ELR (cell line): ENCODE measurements at places on chromosomes 1 and 21.

GRCh38 chr1:208520438-208521099 lies 276.4 kb upstream of the PLXNA2 start:
- DNase-seq, result peak; percentile 27

DNA sequence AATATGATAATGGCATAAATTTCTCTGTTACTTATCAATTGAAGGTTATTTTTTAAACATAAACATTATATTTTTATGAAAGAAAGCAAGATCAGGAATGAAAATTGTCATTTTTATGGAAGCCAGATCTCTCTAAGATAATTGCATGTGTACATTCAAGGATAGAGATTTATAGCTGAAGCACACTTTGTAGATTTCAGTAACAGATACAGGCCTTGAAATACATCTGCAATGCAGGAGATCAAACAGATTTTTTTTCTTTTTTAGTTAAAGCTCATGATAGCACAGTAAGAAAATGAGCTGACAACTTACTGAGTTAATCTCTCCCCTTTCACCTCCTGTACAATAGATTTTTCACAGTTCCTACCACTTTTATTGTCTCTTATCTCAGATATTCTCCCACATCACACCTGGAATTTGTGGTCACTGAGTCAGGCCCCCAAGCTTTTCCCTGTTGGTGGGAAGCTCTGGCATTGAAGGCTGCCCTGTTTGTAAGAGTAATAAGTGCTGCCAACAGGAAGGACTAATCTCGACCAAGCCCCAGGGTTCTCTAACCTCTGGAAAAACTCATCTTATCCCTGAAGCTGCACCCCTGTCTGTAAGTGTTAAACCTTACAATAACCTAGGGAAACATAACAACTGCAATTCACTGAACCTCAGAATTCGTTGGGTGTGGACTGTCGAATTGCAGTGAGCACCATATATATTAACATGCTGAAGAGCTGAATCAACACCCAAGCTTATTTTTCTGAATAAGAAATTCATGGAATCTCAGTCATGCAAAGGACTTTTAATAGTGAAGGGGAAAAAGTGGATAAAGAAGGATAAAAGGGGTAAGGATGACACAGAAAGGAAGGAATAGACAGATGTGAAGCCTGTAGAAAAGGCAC lies 599.0 kb downstream of the LMO4 start:
- DNase-seq, result no peak

DNA sequence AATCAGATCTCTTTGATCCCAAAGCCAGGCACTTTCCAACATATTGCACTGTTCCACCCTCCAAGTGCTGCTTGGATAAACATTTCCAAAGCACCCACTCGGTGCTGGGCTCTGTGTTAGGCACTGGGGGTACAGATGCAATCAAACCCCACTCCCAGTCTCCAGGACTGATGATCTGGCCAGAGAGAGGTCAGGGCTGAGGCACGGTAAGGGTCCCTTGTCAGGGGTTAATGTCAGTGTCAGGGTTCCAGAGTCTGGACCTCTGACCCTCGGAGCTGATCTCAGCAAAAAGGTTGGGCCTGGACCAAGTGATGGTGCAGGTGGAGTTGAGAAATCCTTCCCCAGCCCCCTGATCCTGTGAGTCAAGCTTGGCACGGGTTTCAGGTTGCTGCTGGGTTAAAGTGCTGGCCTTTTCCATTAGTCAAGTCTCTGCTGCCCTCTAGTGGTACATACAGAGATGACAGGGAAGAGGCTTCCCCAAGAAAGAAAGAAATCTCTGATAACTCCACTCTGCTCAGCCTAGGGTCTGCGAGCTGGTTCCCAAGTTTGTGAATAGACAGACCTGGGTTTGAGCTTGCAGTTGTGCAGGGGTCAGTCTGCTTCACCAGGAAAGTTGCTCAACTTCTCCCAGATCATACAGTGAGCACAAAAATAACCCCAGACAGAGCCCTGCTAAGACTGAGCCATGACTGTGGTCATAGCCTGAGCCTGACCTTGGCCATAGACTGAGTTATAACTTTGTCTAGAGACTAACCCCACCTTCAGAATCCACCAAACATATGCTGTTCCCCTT lies 74.6 kb downstream of the DMRTA2 start:
- peak; percentile 78 for DNase-seq

GRCh38 chr1:154221278-154222001 lies 685 bp downstream of the UBAP2L start:
- DNase-seq, result peak; percentile 70

DNA sequence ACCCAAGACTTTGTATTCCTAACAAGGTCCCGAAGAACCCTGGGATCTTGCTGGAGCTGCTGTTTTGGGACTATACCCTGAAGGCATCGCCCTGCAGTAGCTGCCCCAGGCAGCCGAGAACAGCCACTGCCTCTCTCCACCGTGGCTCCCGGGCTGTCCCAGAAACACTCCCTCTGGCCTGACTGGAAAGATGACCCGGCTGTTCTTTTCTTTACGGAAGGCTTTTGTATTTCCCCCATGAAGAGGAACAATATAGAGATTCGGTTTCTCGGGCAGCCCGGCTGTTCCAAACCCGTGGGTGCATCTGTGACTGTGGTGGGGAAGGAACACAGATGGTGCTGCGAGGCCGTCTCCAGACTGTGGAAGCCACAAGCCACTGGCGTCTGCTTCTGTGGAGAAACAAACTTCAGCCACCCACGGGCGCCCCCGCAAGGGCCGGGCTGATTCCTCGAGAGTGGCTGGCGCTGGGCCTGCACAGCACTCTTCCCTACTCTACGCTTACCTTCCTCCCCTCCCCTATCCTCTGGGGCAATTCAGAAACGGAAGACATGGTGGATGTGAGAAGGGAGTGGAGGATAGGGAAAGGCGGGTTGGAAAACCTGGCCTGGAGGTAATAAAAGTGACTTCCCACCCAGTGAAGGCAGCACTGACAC lies 33.7 kb upstream of the VASH2 start:
- DNase-seq, result no peak

DNA sequence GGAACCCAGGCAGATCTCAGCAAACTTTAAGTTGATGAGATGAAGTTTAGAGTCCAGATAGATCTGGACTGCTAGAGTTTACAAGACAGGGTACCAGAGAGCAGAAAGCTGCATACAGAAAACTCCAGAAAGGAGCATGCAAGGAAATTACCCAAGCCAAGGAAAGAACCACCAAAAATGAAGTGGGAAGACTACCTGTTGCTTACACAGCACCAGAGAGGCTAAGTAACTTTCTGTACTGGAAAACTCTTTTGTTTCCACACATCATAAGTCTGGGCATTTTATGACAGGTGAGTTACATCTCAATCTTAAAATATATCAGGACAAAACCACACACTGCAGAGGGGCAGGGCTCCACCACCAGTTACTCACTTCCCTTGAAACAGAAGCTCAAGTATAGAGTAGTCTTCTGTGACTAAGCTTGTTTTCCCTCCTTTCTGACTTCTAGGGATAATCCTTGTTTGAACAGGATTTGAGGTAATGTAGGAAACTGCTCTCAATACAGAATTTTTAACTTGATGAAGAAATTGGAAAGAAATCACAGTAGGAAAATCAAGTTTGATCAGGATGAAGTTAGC lies 17.4 kb upstream of the GJA9 start:
- peak; percentile 50 for DNase-seq

DNA sequence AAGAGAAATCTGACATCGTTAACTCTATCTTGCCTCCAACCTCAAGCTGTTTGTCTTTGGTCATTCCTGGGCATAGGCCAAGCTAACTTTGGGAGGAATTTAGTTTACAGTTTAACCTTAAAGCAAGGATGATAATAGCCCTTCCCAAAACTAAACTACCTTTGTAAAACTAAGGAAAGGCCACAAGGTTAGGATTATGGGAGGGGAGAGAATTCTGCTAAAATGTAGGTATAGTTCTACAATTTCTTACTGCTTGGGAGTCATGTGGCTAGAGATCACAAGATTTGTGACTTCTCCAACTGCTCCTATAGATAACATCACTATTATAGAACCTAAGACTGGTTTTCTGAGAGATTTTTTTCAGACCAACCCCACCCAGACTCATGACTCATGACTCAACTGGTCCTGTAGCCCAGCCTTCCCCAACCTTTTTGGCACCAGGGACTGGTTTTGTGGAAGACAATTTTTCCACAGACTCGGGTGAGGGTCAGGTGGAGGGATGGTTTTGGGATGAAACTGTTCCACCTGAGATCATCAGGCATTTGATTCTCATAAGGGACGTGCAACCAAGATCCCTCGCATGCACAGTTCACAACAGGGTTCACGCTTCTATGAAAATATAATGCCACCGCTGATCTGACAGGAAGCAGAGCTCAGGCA lies 70.7 kb upstream of the MUTYH start:
- peak; percentile 13 for DNase-seq

- DNase-seq, result peak; percentile 95
Measured at GRCh38 chr1:225735252-225736149, 42.1 kb upstream of the SRP9 start.

DNA sequence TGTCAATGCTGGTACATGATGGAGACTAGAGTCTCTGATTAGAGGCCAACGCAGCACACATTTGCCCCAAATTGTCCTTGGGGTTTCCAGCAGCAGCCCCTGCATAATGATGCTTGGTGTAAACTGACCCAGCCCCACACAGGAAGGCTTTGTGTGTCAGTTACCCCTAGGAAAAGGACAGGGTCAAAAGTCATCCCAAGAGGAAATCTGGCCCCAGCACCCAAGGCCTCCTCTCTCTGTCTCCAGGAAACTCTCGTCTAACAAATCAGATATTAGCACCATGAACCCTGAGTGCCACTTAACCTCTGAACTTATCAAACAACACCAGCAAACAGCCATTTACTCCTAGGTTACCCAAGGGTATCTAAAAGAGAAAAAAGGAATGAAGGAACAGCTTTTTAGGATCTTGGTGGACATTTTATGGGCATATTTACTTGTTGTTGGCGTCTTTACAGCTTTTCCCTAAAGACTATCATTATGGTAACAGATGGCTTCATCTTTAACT lies 84.5 kb downstream of the PSMG1 start:
- DNase-seq, result no peak

DNA sequence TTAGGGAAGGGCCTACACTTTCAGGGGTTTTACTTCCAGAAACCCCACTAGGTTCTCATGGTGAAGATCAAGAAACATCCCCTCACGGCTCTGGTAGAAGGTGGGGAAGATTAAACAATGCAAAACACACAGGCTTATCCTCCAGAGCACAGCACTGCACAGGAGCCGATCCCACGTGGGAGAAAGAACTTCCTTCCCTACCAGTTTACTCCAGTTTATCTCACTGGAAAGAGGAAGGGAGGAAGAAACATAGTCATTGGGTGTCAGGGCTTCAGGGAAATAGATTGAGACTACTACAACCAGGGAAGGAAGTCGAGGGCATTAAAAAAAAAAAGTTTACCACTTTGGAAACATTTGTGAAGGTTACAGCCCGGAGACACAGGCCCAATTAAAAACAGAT lies 164.4 kb downstream of the NTPCR start:
- no peak for DNase-seq

DNA sequence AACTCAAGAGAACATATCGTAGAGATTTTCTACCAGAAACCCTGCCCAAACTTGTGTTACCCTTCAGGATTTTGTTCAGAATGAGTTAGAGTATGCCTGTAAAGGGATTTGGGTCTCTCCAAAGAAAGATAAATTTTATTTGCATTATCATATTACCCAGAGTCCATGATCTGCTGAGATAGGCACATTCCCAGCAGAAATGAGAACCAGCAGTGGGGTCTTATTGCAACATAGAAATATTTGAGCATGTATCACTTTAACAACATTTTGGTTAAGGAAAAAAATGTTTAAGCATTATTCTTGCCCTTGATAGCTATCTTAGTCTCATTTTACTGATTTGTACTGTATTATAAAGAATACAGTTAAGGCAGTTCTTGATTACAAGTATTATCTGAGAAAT lies 10.6 kb downstream of the VCAM1 start:
- no peak for DNase-seq
